Epithelial cell of proximal tubule (primary cell): ENCODE measurements at places on chromosomes 7 and 10. TPM values are rescaled to one million over a fixed set of nuclear protein-coding genes. Genes with fewer than 3 reads are reported as not detected.

The AP4M1 gene
- 11.5 and 25.2 TPM in 2 replicates for total RNA-seq

DNA sequence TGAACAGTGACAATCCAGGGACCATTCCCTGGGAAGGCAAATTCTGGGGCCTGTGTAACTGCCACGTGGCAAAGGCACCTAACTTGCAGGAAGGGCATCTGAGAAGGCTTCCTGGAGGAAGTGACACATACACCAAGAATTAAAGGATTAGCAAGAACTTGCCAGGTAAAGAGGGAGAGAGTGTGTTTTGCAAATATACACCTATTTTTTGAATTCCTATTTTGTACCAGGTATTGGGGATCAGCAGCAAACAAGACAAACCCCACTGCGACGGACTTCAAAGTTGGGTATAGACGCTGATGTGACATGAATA, 206.5 kb upstream of the ZMIZ1 start:
- DNase-seq, result no peak

DNA sequence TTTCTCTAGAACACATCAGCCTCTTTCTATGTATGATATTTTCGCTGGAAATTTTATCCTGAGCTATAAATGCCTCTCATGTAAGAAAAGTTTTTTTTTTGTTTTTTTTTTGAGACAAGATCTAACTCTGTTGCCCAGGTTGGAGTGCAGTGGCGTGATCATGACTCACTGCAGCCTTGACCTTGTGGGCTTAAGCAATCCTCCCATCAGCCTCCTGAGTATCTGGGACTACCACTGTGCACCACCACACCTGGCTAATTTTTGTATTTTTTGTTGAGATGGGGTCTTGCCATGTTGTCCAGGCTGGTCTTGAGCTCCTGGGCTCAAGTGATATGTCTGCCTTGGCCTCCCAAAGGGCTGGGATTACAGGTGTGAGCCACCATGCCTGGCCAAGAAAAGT, 80.4 kb downstream of the ADK start:
- peak; percentile 41 for DNase-seq

The FANK1 gene
- 2.8 and 9.2 TPM in 2 replicates for total RNA-seq

DNA sequence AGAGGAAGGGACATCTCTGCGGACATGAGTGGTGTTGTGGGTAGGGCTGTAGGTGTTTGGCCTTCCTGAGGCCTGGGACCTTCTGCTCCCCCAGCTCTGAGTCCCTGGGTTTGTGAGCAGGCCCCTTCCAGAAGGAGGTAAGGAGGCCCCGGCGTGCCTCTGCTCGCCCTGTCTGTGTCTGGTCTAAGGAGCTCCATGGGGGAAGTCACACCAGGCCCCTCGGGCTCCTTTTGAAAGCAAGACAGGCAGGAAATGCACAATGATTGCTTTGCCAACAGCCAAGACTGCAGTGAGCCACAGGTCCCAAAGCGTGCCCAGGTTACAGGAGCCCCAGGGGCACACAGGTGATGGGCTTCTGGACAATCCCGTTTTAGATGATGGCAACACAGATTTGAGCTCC, 89.5 kb downstream of the FAM53B start:
- no peak for DNase-seq

DNA sequence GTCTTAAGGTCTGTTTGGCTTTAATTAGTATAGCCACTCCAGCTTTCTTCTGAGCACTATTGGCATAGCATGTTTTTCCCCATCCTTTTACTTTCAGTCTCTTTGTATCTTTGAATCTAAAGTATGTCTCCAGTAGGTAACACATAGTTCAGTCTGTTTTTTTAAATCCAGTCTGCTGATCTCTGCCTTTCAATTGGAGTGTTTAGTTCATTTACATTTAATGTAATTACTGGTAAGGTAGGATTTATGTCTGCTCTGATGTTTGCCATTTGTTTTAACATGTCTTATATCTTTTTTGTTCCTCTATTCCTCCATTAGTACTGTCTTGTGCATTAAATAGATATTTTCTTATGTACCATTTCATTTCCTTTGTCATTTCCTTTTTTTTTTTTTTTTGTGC, 72.5 kb downstream of the EXOC6 start:
- no peak for DNase-seq

DNA sequence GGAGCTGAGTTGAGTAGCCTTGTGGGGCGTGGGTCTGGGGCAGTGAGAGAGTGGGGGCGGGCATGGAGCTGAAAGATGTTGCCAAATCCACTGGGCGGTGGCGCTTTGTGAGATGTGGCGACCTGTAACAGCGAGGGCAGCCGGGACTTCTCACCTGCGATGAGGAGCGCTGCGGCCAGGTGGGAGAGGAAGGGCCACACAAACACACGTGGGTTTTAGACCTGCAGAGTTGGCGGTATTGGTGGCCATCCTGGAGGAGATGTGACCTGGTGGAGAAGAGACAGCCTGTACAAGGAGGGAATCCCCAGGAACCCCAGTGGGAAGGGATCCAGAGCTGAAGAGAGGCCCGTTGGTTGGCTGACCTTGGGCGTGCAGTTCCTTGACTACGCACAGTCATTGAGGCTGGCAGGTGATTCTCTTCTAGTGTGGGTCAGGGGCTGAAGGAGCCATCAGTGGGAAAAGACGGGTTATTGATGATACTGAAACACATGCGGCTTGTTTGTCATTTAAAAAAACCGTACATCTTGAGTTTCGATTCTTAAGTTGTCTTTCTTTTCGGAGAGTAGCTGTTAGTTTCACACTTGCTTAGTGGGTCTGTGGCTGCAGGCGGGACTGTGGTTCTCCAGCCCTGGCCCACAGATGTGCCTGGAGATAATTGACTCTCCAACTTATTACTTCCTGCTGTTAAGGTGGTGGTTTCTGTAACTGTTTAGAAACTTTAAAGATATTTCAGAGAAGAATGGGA, 2.4 kb downstream of the CHST12 start:
- DNase-seq, result no peak

- DNase-seq, result no peak
These were observed 615.3 kb upstream of the MGMT start for GRCh38 chr10:128851726-128852125.

- DNase-seq, result no peak
These were observed 24.3 kb downstream of the CBLL1 start for GRCh38 chr7:107768263-107768662.

GRCh38 chr7:28112012-28112411, 68.6 kb downstream of the JAZF1 start:
- no peak for DNase-seq

The RBM28 gene
- 22.1 and 31.3 TPM in 2 replicates for total RNA-seq

DNA sequence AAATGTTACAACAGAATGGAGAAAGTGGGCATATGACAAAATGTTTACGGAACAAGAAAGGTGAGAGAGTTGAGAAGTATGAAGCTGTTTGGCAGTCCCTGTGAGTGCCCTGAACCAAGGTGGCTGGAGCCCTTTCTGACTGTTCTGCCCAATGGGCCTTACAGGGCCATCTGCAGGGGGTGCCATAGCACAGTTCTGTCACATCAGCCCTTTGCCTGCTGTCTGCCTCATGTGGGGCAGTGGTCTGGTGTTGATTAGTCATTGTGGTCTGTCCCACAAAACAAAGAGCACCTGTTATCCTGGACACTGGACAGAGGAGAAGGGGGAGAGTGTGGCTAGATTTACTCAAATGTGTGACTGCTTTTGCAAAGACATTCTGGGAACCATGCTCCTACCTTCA, 51.5 kb upstream of the OSBPL3 start:
- DNase-seq, result no peak

The HOXA9 gene
- total RNA-seq, result 82.4 and 104 TPM in 2 replicates
